Activated CD8-positive, alpha-beta memory T cell treated with anti-CD3 and anti-CD28 coated beads, Interleukin-2, amount 10 ng/mL, durations not matched to agents 7 days and 5 days (primary cell): ENCODE measurements at places on chromosomes 3 and 15.

DNA sequence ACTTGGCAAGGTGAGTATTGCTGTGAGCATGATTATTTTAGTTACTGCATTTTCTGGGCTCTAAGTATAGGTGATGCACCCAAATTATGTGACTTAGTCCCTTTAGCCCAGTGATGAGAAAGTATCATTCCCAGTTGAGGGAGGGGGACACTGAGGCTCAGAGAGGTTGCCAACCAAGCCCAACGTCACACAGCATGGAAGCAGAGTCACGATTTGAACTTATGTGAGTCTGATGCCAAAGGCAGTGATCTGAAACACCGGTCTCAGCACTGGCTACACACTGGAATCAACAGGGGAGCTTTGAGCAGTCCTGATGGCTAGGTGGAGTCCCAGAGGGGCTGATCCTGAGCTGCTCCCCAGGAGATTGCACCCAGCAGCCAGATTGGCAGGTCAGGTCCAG, 39.5 kb upstream of the SLC6A6 start:
- no peak for DNase-seq

GRCh38 chr15:49978121-49978520, 140.9 kb downstream of the ATP8B4 start:
- DNase-seq, result no peak

- no peak for DNase-seq
Observed at GRCh38 chr3:102144063-102144462, 290.8 kb upstream of the ZPLD1 start.

DNA sequence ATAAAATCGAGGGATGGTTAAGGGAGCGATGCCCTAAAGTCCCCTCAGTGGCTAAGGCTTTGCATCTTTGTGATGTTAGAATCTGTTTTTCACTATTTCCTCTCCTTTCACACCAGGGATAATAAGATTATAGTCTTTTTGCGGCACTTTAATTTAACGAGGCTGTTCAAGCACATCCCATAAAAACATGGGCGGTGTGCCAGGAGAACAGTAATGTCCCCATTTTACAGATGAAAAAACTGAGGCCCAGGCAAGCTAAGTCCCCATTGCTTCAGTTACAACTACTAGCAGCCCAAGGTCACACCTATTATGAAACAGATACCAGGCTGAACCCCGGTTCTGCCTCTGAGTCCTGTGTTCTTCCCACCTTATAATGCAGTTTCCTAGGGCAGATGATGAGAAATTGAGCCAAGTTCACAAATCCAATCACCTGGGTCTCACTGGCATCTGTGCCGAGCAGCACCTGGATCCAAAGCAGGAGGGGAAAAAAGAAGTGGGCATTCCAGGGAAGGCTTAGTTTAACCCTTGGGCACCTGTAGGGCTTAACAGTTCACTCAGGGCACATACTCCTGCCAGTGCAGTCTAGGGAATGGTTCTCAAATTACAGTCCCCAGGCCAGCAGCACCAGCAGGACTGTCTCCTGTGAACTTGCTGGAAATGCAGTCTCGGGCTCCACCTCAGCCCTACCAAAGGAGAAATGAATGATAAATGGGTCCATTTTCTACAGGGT, 169.3 kb downstream of the RAB11A start:
- no peak for DNase-seq

GRCh38 chr3:124263168-124263567, 271.2 kb upstream of the ROPN1 start:
- no peak for DNase-seq

DNA sequence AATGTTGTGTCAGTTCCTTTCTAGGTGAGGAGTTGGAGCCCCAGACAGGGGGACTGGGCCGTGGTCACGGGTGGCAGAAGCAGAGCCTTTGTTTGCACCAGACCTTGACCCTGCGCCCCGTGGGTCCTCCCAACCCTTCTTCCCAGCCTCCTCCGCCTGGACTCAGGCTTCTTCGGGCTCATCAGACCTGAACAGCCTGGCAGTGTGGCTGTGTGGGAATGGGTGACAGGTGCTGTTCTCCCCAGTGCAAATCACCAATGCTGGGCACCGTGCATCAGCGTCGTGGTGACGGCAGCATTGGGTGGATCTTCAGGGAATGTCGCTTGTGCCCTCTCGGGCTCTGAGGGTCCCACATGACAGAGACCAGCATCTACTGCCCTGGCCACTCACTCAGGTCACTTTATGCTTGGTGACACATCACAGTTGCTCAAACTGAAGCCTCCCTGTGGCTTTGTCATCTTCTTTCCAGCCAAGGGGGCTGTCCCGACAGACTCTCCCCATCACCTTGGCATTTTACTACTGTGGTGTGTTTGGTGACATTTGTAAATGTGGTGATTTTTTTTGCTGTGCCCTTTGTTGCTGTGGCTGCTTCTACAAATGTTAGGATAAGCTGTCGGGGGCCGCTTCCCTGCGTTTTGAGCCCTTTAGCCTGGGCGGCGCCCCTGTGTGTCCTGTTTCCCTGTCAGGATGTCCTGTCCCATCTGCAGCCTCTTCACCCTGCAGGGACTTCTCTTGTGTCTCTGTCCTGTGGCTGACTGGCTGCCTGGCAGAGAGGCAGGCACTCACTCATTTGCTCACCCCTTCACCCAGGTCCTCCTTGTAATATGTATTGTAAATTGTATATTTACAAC, 14.5 kb downstream of the APBA2 start:
- no peak for DNase-seq

DNA sequence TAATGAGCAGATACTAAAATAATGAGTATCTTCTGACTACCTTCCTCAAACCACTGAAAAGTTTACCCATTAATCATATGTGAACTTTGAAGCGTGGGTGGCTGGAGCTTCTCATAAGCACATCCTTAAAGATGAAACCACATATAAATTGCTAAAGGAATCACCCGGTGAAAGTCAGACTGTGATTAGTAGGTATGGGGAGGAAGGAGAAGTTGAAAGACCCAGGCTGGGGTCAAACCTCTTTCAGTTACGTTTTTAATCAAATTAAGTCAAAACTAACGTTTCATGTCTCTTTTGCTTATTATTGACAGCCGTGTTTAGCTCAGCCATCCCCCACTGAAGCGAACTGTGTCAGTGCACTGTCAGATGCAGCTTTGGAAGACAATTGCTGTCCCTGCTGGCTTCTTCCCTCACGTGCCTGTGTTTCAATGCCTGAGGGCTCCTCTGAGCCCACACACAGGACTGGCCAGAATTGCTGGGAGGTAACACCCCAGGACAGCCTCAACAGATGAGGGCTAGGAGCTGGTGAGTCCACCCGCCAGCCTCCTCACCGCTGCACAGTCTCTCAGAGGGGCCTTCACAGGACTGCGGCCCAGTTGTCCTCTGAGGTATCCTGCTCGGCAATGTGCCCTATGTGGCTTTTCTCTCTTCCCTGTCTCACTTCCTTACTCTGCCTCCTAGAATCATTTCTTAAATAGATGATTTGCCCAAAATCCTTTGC, 29.3 kb upstream of the SH3BP5 start:
- peak; percentile 72 for DNase-seq

- DNase-seq, result peak; percentile 27
Observed at GRCh38 chr3:126119008-126119675, 35.2 kb upstream of the SLC41A3 start.

DNA sequence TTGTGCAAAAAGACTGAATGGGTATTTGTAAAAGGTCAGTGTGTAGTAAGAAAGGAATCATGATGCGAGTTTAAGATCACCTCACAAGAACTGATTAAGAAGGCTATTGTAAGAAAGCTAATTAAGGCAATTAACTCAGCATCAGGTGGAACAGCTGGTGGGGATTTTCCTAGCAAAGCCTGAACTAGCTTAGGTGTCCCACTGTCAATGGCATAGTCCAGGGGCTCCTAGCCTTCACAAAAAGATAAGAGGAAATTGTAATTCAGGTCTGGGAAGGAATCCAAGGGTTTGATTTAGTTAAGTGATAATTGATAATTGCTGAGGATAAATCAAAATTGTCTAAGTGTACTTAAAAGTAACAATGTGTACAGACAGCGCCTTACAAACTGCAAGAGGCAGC, 901.6 kb downstream of the TUSC7 start:
- DNase-seq, result no peak

DNA sequence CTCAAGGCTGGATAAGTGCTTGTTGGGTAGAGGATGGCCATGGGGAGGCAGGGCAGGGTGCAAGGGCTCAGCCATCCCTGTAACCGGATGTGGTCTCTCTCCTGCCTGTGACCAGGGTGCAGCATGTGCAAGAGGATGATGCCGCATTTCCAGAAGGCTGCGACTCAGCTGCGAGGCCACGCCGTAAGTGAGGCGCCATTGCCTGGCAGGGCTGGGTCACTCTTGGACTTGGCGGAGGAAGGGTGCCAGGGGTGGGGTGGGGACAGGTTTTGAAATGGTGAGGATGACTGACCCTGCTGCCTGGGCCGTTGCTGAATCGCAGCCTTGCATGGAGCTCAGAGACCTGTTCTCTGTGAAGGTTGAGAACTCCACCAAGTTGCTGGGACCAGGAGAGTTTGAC, 49.3 kb downstream of the PDIA5 start:
- DNase-seq, result no peak
